ENCODE measurements at places on chromosomes 1 and 21.
A peak's percentile ranks its signal among the peaks of the same experiment; 100 is the strongest.

DNA sequence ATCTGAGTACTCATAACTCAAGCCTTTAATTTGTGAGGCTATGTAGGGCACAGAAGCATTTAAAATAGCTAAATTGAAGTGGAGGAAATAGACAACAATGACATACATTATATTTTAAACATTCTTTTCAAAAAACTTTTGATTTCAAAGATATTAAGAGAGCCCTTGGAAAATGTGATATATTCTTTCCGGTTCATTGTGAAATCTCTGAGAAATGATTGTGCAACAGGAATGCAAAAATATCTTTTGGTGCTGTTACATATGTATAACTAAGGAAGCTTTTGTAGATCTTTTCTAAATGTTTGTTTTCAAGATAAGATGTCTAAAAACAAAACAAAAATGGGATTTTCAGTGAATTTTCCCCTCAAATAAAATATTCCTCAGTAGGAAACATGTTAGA is 185.2 kb downstream of the LEPR start:
- no peak for DNase-seq

- DNase-seq: no peak
Measured at GRCh38 chr1:74584185-74584584, 71.8 kb upstream of the LRRC53 start.

- no peak for DNase-seq
Measured at GRCh38 chr21:16058896-16059295, 329.1 kb downstream of the USP25 start.

DNA sequence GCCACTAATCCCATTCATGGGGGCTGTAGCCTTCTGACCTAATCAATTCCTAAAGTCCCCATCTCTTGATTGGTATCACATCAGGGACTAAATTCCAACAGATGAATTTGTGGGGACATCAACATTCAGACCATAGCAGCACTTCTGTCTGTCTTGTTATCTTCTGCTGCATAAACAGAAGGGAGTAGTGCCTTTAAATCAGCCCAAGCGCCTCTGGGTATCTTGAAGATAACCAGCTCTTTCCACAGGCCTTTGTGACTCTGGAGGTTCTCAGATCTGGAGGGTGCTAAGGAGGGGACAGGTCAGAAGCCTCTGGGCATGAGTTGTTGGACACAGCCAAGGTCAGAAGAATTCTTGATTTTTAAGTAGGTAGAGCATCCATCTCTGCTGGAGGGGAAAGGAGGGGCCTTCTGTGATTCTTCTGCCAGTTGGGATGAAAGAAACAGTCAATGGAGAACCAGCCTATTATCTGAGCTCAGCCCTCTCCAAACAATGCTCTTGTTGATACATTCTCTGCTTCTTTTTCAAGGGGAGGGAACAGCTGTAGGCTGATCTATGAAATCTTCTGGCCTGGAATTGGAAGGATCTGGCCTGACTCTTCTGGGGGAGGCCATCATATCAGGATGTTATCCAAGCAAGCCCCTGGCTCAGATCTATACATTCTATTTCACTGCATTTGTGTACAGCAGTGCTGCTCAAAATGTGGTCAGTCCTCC is 31.3 kb upstream of the LRIG2 start:
- no peak for DNase-seq

- peak; percentile 36 for DNase-seq
Measured at GRCh38 chr1:85894651-85895050, 186.4 kb upstream of the ZNHIT6 start.

DNA sequence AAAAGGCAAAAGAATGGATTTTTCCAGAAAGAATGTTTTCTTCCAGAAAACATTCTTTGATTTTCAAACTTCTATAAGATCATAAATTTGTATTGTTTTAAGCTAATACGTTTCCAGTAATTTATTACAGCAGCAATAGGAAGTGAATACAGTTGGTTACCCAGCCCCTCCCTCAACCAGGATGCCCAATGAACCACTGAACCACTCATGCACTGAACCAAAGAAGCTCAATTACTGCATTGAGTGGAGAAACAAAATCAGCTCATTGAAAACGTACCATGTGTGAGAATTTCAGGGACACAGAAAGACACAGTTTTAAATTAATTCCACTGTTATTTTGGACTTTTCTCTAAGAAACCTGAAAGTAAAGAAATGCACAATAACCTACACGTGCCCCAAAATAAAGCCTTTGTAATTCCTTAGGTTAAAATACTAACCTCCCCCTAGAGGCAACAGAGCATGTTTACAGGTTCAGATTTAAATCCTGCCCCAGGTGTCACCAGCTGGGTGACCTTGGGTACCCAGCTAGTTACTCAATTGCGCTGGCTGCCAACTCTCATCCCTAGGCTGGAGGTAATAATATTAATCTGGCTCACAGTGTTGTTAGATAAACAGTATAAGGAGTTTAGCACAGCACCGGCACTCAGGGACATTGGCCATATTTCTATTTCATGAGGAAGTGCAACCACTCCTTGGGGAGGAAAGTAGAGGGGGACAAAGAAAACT is 111.7 kb downstream of the NMNAT2 start:
- DNase-seq: no peak

GRCh38 chr1:115545096-115545720 is 96.6 kb upstream of the VANGL1 start:
- DNase-seq: no peak

GRCh38 chr21:39812983-39813382 is 54.3 kb upstream of the PCP4 start:
- DNase-seq: no peak

- DNase-seq: no peak
Measured at GRCh38 chr1:238953448-238954010, 432.8 kb upstream of the CHRM3 start.

DNA sequence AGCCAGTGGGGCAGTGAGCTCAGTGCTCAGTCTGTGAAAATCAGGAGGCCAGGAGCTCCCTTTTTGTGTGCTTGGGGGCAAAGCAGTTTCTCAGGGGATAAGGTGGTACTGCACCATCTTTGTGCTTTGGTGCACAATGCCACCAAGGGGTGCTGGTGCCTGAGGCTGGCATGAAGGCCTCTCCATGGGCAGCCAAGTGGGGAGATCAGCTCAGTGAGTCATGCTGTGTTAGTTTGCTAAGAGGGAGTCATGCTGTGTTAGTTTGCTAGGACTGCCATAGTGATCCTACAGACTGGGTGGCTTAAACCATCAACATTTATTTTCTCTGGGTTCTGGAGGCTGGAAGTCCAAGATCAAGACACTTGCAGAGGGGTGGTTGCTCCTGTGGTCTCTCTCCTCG is 428.1 kb downstream of the PRDM2 start:
- DNase-seq: no peak

DNA sequence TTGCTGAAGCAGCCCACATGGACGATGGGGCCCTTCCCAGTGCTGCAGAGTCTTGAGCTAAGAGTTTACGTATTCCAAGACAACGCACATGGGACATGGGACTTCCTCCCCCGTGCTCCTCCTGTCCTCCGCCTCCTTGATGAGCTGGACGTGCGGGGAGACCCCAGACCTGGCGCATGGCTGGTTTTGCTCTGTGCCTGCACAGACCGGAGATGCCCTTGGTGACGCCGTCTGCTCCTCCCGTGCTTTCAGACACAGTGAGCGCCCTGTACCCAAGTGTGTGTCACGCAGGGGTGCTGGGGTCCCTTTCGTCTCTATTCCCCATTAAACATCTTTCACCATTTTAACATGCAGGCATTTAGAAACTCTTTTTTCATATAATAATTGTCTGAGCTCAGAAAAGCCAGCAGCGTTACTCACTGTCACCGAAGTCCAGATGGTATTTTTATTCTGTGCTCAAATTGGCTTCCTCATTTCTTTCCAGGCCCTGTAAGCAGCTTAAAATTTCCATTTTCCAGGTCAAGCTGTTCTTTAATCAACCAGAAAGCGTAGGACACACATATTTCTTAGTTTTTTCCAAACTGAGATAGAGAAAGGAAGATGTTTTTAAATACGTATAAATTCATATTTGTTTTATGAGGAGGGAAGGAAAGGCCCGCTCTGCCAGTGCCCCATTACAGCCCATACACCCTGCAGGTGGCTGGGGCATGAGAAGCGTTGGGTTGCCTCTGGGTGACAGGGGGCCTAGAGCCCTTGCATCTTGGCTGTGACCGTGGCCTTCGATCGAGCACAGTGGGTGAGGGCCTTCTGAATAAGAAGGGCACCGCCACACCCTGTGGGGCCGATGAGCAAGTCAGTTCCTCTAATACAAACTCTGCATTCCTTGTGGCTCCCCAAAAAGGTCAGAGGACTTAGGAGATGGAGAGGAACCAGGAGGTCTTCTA is 17.9 kb upstream of the ZBTB21 start:
- DNase-seq: peak; percentile 61

All from D341Med (cell line).